ENCODE measurements at places on chromosomes 1 and 21.

- no peak for DNase-seq
Measured at GRCh38 chr1:33410091-33410701, 20.7 kb downstream of the PHC2 start.

- DNase-seq = no peak
Measured at GRCh38 chr1:95002164-95002539, 70.6 kb downstream of the ALG14 start.

- no peak for DNase-seq
Measured at GRCh38 chr1:198253259-198253658, 96.5 kb downstream of the NEK7 start.

DNA sequence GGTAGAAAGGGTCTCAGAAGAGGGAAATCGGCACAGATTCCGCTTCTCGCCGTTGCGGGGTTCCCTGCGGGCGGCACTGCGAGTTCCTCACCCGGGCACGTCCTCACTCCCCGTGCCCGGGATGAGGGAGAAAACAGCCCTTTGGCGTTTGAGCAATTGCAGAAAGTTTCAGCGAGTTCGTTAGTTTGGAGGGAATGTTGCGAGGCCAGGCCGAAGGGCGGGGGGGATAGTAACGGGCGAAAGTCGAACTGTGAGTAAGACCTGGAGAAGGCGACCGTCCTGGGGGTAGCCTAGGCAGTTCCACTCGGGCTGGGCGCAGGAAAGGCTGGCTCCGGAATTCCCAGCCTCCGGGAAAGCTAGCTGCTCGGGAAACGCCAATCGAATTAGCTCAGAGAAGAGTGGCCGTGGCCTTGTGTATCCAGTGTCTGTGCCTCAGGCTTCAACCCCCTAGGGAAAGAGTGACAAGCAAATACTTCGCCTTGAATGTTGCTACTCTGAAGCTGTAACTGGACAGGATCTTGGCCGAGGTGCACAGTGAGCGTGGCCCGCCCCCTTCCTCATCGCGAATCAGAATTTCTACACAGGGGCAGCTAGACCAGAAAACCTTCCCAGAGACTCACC, 787 bp downstream of the PTGFR start:
- DNase-seq = no peak

DNA sequence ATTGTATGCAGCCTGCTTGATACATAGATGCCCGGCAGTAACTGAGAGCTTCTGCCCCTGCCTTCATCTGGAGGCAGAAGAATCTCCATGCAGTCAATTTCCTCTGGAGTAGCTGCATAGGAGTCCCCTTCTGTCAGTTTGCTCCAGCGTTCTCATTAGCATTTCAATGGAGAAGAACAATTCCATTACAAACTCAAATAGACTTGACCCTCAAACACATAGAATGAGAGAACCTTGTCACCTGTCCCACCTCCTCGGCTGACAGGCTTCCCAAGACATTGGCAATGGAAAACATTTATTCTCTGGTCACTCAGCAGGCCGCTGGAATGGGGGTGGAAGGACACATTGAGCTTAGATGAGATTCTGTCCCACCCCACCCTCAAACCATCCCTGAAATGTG, 45.6 kb upstream of the TMEM51 start:
- DNase-seq = no peak

- DNase-seq = no peak
Measured at GRCh38 chr21:46172863-46173528, 11.3 kb downstream of the SPATC1L start.

GRCh38 chr21:16519036-16519435, 789.3 kb downstream of the USP25 start:
- DNase-seq = no peak

DNA sequence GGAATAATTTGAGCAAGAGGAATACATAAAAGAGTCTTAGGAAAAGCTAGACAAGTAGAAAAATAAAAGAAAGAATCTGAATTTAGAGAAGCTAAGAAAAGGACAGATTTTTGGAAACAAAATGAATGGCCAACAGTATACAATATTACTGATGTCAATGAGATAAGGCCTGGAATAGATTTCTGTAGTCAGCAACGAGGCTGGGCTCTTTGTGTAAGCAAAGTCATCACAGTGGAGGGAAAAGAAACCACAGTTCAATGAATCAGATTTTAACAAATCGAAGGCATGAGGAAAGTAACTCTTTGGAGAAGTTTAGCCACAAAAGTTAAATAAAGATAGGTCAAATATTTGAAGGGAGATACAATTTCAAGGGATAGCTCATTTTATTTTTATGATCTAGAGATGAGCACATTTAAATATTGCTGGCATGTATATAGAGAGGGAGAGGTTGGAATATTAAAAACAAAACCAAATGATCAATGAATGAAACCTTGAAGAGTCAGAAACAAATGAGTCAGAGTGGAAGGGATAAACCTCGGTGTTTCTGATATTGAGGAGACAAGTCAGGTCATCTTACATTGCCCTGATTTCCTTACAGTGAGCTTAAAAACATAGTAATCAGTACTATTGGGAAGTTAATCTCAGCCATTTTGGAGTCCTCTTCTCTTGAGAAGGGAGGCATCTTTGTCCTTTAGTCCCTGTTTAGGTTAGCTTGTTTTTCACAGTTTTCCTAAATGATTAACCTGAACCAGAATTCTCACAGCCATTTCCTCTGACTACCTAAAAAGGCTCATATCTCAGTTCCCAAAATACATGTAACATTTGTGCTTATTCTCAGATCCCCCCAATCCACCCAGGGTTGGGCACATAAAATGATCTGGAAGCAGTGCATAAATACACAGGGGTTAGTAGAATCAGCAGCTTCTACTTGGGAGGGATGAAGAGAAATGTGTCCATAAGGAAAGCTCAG, 620.0 kb upstream of the B3GALT2 start:
- no peak for DNase-seq

GRCh38 chr21:32253215-32253641, 25.6 kb downstream of the MIS18A start:
- no peak for DNase-seq

DNA sequence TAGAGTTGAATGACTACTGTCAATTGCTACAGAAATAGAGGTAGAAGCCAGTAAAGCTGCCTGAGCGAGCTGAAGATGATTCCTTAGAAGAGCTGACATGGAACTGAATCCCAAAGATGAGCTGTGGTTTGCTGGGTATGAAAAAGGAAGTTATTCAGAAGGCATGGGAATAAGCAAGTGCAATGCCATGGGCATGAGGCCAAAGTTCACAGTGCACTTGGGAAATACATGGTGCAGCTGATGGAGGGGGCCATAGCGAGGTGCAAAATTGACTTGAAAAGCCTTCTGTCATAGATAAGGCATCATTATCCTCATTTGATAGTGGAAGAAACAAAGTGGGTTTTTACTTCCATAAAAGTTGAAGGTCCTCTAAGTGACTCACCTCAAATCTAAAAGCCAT, 88.6 kb downstream of the NEK7 start:
- DNase-seq = no peak

- DNase-seq = no peak
Measured at GRCh38 chr1:61742620-61743430, 545 bp downstream of the PATJ start.

- no peak for DNase-seq
Measured at GRCh38 chr21:33981391-33982101, 65.9 kb upstream of the ATP5PO start.

GRCh38 chr1:23210351-23210785, 6.9 kb downstream of the HTR1D start:
- DNase-seq = no peak

DNA sequence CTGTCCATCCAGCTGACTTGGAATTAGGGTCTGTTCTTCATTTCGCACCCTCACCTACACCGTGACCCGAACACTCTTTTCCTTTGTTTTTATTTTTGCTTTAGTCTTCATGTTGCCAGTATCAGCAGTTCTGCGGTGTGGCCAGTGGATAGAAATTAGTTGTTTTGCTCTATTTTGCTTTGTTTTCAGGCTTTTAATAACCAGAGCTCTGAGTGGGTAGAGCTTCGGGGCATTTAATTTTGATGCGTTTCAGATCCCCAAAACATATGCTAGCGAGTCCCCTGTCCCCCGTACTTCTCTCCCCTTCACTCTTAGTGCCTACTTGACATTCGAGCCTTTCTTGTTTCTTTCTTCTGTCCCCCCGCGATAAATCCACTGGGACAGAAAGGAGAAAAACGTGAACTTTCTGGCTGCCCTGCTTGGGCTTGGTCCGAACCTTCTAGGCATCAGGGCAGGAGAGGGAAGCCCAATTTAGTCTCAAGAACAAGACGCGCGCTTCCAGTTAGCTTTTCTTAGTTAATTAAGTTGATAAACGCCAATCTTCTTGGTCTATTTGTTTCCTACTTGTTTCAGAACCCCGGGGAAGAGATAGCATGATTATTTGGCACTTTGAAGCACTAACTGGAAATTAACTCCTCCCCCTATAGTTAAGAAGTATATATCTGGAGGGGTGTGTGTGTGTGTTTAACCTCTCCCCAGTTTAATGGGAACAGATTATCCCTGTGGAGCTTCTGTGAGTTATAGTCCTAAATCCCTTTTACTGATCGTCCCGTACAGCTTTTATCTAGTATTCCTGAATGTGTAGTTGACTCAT, 839 bp downstream of the SWT1 start:
- no peak for DNase-seq

GRCh38 chr1:66542314-66542713, 8.4 kb downstream of the SGIP1 start:
- no peak for DNase-seq

GRCh38 chr1:175602026-175602585, 141.3 kb downstream of the TNR start:
- DNase-seq = no peak

DNA sequence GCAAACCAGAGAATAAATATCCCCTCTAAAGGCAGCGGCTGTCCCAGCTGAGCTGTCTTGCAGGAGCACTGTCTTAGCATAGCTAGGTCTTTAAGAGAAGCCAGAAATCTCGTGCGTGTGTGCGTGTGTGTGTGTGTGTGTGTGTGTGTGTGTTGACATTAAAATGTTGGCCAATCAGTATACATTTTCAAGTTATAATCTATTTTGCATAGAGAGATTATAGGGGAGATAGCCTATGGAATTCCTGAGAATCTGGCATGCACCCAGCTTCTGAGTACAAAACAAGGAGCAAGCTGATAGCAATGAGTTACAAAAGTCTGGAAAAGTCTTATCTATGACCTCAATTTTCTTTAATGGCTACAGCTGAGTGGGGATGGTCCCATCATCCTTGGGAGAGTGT, 17.7 kb downstream of the METTL13 start:
- DNase-seq = no peak

DNA sequence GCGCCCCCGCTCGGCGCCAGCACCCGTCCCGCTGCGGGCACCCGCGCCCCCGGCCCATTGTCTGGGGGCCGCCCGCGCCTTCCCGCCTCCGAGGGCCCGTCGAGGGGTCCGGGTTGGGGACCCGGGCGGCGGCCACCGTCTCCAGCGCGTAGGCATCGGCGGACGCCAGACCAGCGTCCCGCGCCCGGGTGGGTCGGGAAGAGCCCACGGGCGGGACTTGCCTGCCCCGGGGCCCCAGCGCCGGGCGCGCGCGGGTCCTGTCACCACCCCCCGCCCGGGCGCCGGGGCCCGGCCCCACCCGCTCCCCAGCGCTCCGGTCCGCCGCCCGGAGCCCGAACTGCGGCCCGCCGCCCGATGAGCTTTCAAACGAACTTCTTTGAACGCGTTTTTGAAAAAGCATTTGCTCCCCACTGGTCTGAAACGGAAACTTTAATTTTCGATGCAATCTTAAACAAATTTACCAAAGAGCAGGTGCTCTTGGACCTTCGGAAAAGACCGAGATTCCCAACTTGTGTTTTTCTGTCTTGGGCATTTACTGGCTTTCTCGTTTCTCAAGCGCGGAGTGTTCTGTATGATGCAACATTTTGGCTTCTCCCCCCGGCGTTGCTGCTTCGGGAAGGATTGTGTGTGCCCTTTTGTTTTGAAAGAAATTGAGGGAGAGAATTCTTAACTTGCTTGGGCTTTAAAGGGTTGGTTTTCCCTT, 615 bp downstream of the CLIC4 start:
- peak; percentile 5 for DNase-seq

DNA sequence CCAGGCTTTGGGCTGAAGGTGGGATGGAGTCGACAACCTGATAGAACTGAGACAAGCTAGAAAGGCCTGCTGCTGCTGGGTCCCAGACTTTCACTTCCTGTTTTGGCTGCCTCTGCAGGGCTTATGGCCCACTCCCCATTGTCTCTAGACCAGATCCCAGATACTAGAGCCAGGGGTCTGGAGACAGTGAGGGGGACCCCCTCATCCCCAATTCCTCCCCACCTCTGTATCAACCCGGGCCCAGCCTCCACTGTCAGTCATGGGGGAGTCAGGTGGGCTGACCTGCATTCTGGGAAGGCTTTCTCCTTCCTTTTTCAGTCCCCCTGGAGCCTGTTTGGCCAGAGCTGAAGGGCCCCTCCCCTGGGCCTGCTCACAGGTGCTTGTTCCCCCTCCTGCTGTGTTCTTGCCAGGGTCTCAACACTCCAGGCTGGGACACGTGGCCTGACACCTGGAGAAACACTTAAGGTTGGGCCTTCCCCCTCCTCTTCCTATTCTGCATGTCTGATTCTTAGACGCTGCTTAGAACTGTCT, 18.0 kb upstream of the ETV3L start:
- no peak for DNase-seq

DNA sequence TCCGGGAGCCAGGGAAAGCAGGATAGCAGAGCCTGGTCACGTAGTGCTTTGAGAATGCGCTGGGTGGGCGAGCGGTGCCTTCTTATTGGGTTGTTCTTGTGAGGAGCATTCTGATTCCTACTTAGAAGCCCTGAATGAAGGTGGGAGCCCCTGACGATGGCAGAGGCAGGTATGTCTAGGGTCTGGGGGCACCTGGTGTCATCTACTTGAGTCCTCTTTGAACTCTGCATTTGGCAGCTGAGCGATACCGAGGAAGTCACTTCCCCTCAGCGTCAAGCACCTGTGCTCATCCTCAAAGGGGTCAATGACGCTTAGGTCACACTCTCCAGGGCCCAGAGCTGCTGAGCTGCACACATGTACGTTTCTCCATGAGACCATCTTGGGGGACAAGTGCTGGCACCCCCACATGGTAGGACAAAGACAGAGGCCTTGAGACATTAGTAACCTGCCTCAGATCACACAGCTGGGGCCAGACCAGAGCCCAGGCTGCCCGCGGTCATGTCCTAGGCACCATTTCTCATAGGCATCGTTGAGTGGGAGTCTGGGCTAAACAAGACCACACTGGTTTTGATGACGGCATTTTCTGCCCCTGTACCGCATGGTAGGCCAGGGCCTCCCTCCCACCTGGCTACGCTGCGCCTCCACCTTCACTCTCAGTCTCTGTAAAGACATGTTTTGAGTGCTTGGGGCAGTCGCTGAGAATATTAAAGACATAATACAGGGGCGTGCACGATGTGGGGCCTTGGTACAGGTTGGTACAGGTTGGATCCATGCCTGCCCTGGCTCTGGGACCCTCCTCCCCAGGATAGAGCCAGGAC, 69.1 kb upstream of the ABCG1 start:
- no peak for DNase-seq

GRCh38 chr1:206949208-206949607, 2.9 kb upstream of the PIGR start:
- DNase-seq = no peak

Data from activated T-helper 1 cell treated with anti-CD3 and anti-CD28 coated beads, Interleukin-2, amount 50 U/mL, for 16 hours (primary cell).